ENCODE measurements at places on chromosomes 16 and 17. TPM values are rescaled to one million over a fixed set of nuclear protein-coding genes. Genes with fewer than 3 reads are reported as not detected.

NPIPB9 gene
- 1.2 TPM for total RNA-seq

IKZF3 gene
- not detected for total RNA-seq

GRCh38 chr16:11621539-11621919 is 34.8 kb upstream of the LITAF start:
- peaks cover 3% of the 10 kb centered on the region for H3K27me3 ChIP-seq
- H3K27ac ChIP-seq, result no peak overlapping the region
- H3K4me1 ChIP-seq, result no peaks in the 10 kb centered on the region
- no peaks in the 10 kb centered on the region for H3K36me3 ChIP-seq
- no peak overlapping the region for H3K4me3 ChIP-seq
- DNase-seq, result no peak

CRK gene
- 119 TPM for total RNA-seq

DNA sequence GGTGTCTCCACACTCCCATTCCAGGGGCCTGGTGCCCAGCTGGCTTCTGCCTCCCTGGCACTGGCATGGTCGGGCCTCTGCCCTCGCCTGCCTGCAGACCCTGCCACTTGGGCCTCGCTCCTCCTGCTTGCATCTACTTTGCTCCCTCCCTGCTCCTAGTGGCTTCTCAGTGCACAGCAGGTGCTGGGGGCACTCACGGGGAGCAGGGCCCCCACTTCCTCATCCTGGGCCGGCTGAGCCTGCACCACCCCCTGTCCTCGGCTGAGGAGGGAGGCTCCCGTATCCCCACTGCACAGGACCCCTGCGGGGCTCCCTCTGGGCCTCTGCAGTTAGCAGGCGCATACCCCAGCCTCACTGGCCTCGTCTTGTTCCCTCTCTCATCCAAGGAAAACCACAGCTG is 35.2 kb downstream of the CIBAR2 start:
- H3K4me3 ChIP-seq, result no peak overlapping the region
- no peak overlapping the region for H3K27ac ChIP-seq
- peaks cover 9% of the 10 kb centered on the region for H3K4me1 ChIP-seq
- no peak for DNase-seq
- H3K36me3 ChIP-seq, result peaks cover 6% of the 10 kb centered on the region
- H3K27me3 ChIP-seq, result peaks cover 7% of the 10 kb centered on the region

CD300E gene
- total RNA-seq, result not detected

All from endothelial cell (in vitro differentiated cells).